ENCODE measurements at places on chromosomes 3 and 15.

DNA sequence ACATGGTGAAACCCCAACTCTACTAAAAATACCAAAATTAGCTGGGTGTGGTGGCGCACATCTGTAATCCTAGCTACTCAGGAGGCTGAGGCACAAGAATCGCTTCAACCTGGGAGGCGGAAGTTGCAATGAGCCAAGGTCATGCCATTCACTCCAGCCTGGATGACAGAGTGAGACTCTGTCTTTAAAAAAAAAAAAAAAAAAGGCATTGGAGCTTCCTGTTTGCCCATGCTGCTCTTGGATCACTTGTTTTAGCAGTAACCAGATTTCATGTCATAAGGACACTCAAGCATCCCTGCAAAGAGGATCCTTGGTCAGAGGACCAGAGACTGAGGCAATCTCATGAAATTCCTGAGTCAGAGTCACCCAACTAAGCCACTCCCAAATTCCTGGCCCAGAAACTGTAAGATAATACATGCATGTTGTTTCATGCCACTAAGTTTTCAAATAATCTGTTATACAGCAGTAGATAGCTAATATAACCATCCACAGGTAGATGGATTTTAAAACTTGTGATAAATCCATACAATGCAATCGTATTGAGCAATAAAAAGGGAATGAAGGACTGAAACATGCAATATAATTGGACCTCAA is 82.0 kb upstream of the XXYLT1 start:
- DNase-seq = no peak

- no peak for DNase-seq
Measured at GRCh38 chr15:24764375-24765171, 89.0 kb downstream of the NPAP1 start.

DNA sequence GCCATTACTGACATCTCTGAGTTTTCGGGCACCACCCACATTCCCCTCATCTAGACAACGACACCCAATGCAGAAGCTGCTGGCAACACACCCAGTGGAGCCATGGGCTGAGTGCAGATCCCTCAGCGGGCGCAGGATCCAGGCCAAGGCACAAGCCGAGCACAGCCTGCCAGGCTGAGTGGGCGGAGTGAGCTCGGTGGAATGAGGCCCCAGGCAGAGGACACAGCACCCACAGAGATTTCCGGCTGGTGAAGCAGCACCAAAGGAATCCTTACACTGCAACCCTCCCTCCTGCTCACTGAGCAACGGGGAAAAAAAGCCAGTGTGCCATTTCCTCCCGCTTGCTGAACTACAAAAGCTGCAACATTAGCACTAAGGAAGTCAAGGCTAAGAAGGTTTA is 34.3 kb downstream of the ZMAT3 start:
- DNase-seq = no peak

- DNase-seq = no peak
Measured at GRCh38 chr3:193119926-193120325, 121.1 kb upstream of the PLAAT1 start.

DNA sequence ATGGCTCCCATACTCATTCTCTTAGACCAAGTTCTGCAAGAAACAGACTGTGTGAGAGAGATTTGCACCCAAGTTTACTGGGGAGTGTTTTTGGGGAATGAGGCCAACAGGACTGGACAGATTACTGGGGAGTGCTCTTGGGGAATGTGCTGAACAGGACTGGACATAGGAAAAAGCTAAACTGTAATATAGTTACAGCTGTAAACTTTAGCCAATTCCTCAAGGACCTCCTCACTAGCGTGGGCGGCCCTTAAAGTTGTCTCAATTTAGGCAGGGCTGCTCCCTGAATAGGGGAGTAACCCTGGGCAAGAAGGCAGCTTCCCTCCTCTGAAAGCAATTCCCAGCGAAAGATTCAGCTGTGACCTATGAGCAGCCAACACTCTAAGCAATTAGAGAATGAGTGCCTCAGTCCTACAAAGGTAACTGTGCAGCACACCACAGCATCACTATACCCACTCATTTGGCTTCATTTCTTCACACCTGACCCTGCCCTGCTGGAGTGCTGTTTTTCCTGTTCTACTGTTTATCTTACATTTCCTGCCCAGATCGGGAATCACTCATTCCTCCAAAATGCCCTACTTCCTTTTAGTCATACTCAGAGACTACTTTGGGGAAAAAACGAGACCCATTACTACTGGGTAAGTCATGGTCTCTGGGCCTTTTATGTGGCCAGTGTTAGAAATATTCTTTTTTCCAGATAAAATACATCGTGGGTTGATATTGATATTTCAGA is 41.3 kb upstream of the TRIM42 start:
- DNase-seq = no peak

DNA sequence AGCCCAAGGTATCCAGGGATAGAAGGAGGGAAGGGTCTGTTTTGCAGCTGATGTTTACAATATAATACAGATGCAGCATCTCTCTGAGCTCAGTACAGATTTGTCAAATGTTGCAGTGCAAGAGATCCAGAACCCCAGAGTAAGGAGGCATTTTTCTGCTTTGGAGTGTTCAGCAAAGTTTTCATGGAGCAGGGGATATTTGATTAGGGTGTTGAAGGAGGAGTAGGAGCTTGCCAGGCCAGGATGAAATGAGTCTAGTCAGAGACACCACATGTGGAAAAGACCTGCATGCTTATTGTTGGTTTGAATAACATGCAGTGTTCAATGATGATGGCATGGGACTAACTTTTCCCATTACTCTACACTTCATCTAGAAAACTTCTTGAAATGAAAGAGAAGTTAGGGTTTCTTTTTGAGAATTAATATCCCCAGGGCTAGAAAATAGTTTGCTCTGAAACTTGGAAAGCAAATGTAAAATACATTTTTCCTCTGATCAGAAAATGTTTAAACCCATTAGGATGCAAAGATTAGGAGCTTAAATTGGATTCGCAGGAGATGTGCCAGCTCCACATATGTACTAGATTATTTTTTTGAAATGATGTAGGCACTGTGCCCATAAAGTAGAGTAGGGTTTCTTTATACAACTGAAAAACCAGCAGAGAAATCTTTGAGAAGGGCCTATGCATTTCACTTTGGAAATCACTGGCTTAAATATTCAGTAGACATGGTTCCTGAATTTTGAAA is 243.8 kb downstream of the CACNA2D3 start:
- no peak for DNase-seq

GRCh38 chr3:107904536-107905066 is 186.2 kb downstream of the CD47 start:
- DNase-seq = no peak

DNA sequence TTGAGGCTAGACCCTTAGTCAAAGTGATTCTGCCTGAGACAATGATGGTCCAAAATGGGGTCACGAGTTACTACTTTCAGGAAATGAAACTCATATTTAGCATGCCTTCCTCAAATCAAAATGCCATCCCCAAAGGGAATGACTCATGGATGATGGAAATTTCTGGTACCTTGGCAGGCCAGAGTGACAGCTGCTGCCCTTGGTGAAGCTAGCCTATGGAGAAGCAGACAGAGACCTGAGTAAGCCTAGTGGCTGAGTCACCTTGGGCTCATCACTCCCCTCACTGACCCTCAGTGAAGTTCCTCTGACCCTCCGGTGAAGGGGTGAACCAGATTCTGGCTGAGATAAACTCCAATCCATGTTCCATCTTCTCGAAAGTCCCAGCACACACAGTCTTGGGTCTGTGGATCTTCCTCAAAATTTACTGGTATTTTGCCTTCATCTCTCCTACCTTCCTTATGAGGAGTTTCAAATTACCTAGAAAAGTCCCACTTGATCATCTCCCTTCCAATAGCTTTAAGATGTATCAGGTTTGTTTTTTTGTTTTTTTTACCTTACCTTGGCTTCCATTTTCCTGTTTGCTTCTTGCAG is 54.5 kb upstream of the ABHD17C start:
- DNase-seq = no peak

DNA sequence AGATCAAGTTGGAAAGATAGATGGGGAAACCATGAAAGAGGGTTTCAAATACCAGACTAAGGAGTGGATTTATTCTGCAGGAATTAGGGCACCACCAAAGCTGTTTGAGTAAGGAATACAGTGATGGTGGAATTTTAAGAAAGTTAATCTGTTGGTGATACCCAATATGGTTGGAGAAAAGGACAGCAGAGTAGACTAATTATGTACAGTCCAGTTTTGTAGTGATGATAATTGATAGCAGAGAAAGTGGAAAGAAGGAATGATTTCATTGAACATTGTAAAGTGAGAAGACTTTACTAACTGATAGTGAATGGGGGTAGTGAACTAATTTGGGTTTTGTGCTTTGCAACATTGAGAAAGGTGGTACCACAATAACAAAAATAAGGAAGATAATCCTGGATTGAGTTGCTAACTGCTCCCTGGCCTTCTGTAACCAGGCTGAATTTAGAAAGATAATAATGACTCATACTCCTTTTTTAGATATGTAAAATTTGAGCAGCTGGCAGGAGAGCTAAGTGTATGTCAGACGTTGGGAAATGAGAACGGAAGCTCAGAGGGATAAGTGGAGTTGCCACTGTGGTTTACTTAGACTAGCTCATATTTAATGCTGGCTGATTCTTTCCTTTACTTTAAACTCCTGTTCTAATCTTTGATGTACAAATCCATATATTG is 16.9 kb downstream of the TCAIM start:
- no peak for DNase-seq
